ENCODE measurements at places on chromosomes 1 and 21. TPM values are rescaled to one million over a fixed set of nuclear protein-coding genes. Genes with fewer than 3 reads are reported as not detected.
A peak's percentile ranks its signal among the peaks of the same experiment; 100 is the strongest.

GRCh38 chr21:39968010-39968409 lies 100.8 kb downstream of the PCP4 start:
- no peaks in the 10 kb centered on the region for H3K36me3 ChIP-seq
- H3K27ac ChIP-seq, result no peak overlapping the region
- DNase-seq, result no peak
- H3K4me1 ChIP-seq, result no peaks in the 10 kb centered on the region
- no peak overlapping the region for H3K4me3 ChIP-seq

DNA sequence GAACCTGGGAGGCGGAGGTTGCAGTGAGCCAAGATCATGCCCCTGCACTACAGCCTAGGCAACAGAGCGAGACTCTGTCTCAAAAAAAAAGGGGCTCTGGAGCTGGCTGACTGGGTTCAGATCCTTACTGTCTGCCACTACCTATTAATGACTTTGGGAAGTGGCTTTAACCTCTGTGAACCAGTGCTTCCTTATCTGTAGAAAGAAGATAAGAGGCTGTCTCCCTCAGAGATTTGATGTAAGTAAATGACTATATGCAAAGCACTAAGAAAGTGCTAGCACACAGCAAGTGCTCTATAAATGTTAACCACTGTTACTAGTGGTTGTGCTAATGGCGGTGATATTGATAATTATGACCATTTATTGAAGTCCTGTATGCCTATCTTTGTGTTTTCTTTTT lies 94.6 kb downstream of the VPS13D start:
- no peak overlapping the region for H3K27ac ChIP-seq
- H3K4me3 ChIP-seq, result no peak overlapping the region
- DNase-seq, result no peak

DNA sequence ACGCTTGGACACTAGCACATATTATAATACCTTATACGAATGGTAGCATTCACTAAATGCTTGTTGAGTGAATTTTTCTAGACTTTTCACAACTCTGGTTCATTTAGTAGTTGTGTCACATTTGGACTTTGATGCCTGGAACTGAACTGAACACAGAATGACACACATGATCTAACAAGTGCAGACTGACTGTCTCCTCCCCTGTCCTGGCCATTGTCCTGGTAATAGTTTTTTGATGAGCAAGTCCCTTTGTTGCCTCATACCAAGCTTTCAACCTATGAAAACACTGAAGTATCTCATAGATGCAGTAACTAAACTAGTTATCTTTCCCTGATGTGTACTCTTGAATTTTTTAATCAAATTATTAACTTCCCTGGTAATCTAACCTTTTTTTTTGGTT lies 66.4 kb downstream of the LRRC8D start:
- peaks cover 6% of the 10 kb centered on the region for H3K4me1 ChIP-seq
- H3K4me3 ChIP-seq, result no peak overlapping the region
- no peak for DNase-seq

GRCh38 chr1:217881607-217882332 lies 250.6 kb downstream of the SPATA17 start:
- H3K4me1 ChIP-seq, result no peaks in the 10 kb centered on the region
- H3K27me3 ChIP-seq, result no peaks in the 10 kb centered on the region
- no peak overlapping the region for H3K27ac ChIP-seq
- no peak overlapping the region for H3K4me3 ChIP-seq

GRCh38 chr1:51567653-51568052 lies 48.6 kb upstream of the EPS15 start:
- H3K27me3 ChIP-seq, result no peaks in the 10 kb centered on the region
- H3K4me3 ChIP-seq, result no peak overlapping the region
- H3K27ac ChIP-seq, result peak overlapping the region; percentile 41
- H3K4me1 ChIP-seq, result peaks cover 21% of the 10 kb centered on the region
- H3K36me3 ChIP-seq, result no peaks in the 10 kb centered on the region

- H3K4me1 ChIP-seq, result no peaks in the 10 kb centered on the region
- H3K27me3 ChIP-seq, result no peaks in the 10 kb centered on the region
- no peak overlapping the region for H3K27ac ChIP-seq
- H3K36me3 ChIP-seq, result no peaks in the 10 kb centered on the region
These were observed 31.1 kb downstream of the LIN9 start for GRCh38 chr1:226277897-226278296.

GRCh38 chr21:31781737-31782136 lies 49.8 kb upstream of the SCAF4 start:
- H3K4me3 ChIP-seq, result no peak overlapping the region
- H3K27me3 ChIP-seq, result no peaks in the 10 kb centered on the region
- DNase-seq, result peak; percentile 85
- H3K27ac ChIP-seq, result no peak overlapping the region
- peaks cover 5% of the 10 kb centered on the region for H3K4me1 ChIP-seq

GRCh38 chr21:8989261-8989711 lies 1532.1 kb upstream of the TPTE start:
- no peaks in the 10 kb centered on the region for H3K36me3 ChIP-seq
- DNase-seq, result no peak
- H3K27ac ChIP-seq, result no peak overlapping the region
- H3K4me1 ChIP-seq, result no peaks in the 10 kb centered on the region

- H3K27ac ChIP-seq, result no peak overlapping the region
- peaks cover 77% of the 10 kb centered on the region for H3K4me1 ChIP-seq
- DNase-seq, result no peak
- H3K27me3 ChIP-seq, result no peaks in the 10 kb centered on the region
- peak overlapping the region; percentile 80 for H3K4me3 ChIP-seq
These were observed 1.5 kb downstream of the SHISA4 start for GRCh38 chr1:201890223-201890622.

DNA sequence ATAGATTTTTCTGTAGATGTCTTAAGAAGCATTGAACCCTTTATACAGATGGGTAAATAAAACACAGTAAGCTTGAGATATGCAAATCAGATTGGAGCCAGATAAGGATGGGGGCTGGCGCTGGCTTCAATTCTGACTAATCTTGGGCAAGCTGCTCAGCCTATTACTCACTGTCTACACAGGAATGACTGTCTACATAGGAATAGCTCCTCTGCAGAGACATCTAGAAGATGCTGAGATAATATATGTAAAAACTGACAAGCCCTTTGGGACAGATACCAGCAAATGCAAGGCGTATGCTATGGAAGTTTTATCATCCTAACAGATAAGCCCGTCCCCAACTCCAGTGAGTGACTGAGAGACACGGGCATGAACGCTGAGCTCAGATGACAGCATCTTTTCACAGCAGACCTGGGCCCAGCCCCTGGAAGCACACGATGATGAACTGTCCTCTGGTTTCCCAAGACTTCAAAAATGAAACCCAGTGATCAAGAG lies 1.7 kb downstream of the CLDN14 start:
- no peaks in the 10 kb centered on the region for H3K4me1 ChIP-seq
- H3K27me3 ChIP-seq, result no peaks in the 10 kb centered on the region
- DNase-seq, result no peak
- H3K4me3 ChIP-seq, result no peak overlapping the region
- no peak overlapping the region for H3K27ac ChIP-seq

- H3K27ac ChIP-seq, result no peak overlapping the region
- no peaks in the 10 kb centered on the region for H3K36me3 ChIP-seq
- DNase-seq, result no peak
- H3K4me3 ChIP-seq, result no peak overlapping the region
- no peaks in the 10 kb centered on the region for H3K27me3 ChIP-seq
These were observed 31.7 kb downstream of the SKI start for GRCh38 chr1:2259668-2260402.

GRCh38 chr1:177948336-177948972 lies 21.4 kb downstream of the SEC16B start:
- peak; percentile 39 for DNase-seq
- H3K4me3 ChIP-seq, result no peak overlapping the region
- no peaks in the 10 kb centered on the region for H3K27me3 ChIP-seq
- no peak overlapping the region for H3K27ac ChIP-seq
- H3K4me1 ChIP-seq, result no peaks in the 10 kb centered on the region
- peaks cover 47% of the 10 kb centered on the region for H3K36me3 ChIP-seq

GRCh38 chr1:67285780-67286488 lies 21.7 kb upstream of the IL12RB2 start:
- H3K4me1 ChIP-seq, result no peaks in the 10 kb centered on the region
- H3K4me3 ChIP-seq, result no peak overlapping the region
- H3K36me3 ChIP-seq, result no peaks in the 10 kb centered on the region
- no peak for DNase-seq

GRCh38 chr1:159468321-159468720 lies 28.8 kb downstream of the OR10J1 start:
- H3K4me1 ChIP-seq, result no peaks in the 10 kb centered on the region
- no peaks in the 10 kb centered on the region for H3K36me3 ChIP-seq
- H3K27me3 ChIP-seq, result no peaks in the 10 kb centered on the region
- H3K27ac ChIP-seq, result no peak overlapping the region
- DNase-seq, result no peak
- H3K4me3 ChIP-seq, result no peak overlapping the region

GRCh38 chr1:201882665-201883132 lies 6.0 kb upstream of the SHISA4 start:
- no peaks in the 10 kb centered on the region for H3K27me3 ChIP-seq
- H3K27ac ChIP-seq, result no peak overlapping the region
- no peaks in the 10 kb centered on the region for H3K36me3 ChIP-seq
- no peak for DNase-seq
- no peak overlapping the region for H3K4me3 ChIP-seq

- no peak overlapping the region for H3K27ac ChIP-seq
- no peaks in the 10 kb centered on the region for H3K27me3 ChIP-seq
- DNase-seq, result no peak
- no peaks in the 10 kb centered on the region for H3K36me3 ChIP-seq
- H3K4me3 ChIP-seq, result no peak overlapping the region
These were observed 165.3 kb downstream of the LTN1 start for GRCh38 chr21:28827422-28827821.

GRCh38 chr1:247296599-247297180 lies 35.0 kb downstream of the ZNF496 start:
- no peak for DNase-seq
- H3K27me3 ChIP-seq, result no peaks in the 10 kb centered on the region

- no peaks in the 10 kb centered on the region for H3K27me3 ChIP-seq
- no peaks in the 10 kb centered on the region for H3K36me3 ChIP-seq
- no peak overlapping the region for H3K4me3 ChIP-seq
- H3K27ac ChIP-seq, result no peak overlapping the region
- DNase-seq, result peak; percentile 63
- H3K4me1 ChIP-seq, result peaks cover 14% of the 10 kb centered on the region
These were observed 12.3 kb upstream of the IFNLR1 start for GRCh38 chr1:24199291-24199900.

GRCh38 chr1:218525031-218525430 lies 179.9 kb downstream of the TGFB2 start:
- H3K36me3 ChIP-seq, result no peaks in the 10 kb centered on the region
- no peak overlapping the region for H3K27ac ChIP-seq
- H3K27me3 ChIP-seq, result no peaks in the 10 kb centered on the region
- DNase-seq, result no peak
- H3K4me1 ChIP-seq, result no peaks in the 10 kb centered on the region

DNA sequence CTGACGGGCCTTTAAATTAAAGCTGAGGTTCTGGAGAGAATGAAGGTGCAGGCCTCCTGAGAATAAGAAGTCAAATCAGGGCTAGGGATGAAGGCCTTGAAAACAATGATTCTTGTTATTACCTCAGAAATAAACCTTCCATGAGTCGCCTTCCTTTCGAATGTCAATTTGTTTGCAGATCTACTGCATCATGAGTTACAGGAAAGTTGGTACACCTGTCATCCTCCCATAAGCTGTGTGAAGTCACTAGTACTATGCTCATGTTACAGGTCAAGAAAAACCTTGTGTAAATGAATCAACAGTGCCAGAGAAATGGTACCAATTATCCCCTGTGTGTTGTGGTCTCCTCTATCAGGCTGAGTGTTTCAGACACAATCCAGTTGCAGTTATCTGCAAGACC lies 281.2 kb upstream of the PLXNA2 start:
- no peaks in the 10 kb centered on the region for H3K36me3 ChIP-seq
- H3K27me3 ChIP-seq, result no peaks in the 10 kb centered on the region
- no peak for DNase-seq

DNA sequence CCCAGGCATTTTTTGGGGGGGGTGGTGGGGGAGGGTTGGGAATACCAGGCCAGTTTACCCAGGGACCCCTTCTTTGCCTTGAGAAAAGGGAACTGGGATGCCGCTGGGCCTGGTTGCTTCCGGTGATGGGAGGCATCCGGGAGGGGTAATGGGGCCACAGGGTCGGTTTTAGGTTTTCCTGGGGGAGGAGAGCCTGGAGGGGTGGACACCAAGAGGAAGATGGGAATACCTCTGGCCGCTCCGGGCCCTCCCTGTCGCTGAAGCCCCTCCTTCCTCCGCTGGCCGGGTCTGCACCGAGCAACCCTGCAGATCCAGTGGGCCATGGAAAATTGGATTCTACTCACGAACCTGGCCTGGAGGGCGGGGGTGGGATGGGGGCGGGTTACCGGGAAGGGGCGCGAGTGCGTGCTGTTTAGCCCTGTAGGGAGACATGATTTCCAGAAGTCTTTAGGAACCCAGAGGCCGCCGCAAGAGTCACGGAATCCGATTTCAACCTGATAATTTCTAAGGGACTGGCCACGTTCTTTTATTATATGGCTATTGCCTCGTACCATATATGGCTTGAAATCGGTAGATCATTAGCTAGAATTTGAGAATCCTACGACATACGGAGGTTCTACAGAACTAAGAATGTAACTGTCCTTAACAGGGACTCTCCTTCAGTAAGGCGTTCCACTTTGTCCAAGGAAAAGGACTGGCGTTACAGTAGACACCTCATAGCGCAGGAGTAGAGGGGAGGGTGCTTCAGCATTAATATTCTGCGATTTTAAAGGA lies 749 bp downstream of the AKIRIN1 start:
- no peak for DNase-seq
- peak overlapping the region; percentile 92 for H3K27ac ChIP-seq
- no peaks in the 10 kb centered on the region for H3K36me3 ChIP-seq
- H3K4me3 ChIP-seq, result peak overlapping the region; percentile 84
- H3K4me1 ChIP-seq, result peaks cover 7% of the 10 kb centered on the region
- no peaks in the 10 kb centered on the region for H3K27me3 ChIP-seq

DNA sequence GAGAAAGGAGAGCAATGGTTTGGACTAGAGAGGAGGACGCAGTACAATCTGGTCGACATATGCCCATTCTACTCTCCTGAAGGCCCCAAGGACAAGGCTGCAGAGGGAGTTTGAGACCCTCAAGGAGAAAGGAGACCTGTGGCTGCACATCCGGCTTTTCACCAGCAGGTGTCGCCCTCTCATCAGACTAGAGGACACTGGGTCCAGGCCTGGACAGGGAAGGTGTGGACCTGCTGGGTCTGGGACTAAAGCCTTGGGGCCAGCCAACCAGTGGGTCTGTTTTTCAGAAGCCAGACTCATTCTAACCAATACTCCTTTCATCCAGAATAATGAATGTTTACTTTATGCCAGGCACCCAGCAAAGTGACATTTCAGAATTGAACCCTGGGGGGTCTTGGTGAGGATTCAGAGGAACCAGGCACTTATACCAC lies 5.0 kb downstream of the SRARP start:
- H3K27ac ChIP-seq, result no peak overlapping the region
- no peak overlapping the region for H3K4me3 ChIP-seq
- no peaks in the 10 kb centered on the region for H3K36me3 ChIP-seq
- H3K4me1 ChIP-seq, result peaks cover 8% of the 10 kb centered on the region
- no peaks in the 10 kb centered on the region for H3K27me3 ChIP-seq
- peak; percentile 78 for DNase-seq

FLG gene
- not detected for total RNA-seq

GCSAML gene
- 9.0 TPM for total RNA-seq

TMEM79 gene
- 4.5 TPM for total RNA-seq

SPATA45 gene
- total RNA-seq, result not detected

NUP210L gene
- 0.21 TPM for total RNA-seq

CD101 gene
- total RNA-seq, result under 0.01 TPM

PLPPR5 gene
- total RNA-seq, result not detected

CFAP107 gene
- not detected for total RNA-seq

HSD17B7 gene
- 17.0 TPM for total RNA-seq

FCRL1 gene
- total RNA-seq, result not detected

GSTM5 gene
- 2.4 TPM for total RNA-seq

NHLH1 gene
- total RNA-seq, result not detected

CRP gene
- not detected for total RNA-seq

OR10Z1 gene
- total RNA-seq, result not detected

BACE2 gene
- 69.5 TPM for total RNA-seq
